ENCODE measurements at places on chromosomes 2 and 18.

DNA sequence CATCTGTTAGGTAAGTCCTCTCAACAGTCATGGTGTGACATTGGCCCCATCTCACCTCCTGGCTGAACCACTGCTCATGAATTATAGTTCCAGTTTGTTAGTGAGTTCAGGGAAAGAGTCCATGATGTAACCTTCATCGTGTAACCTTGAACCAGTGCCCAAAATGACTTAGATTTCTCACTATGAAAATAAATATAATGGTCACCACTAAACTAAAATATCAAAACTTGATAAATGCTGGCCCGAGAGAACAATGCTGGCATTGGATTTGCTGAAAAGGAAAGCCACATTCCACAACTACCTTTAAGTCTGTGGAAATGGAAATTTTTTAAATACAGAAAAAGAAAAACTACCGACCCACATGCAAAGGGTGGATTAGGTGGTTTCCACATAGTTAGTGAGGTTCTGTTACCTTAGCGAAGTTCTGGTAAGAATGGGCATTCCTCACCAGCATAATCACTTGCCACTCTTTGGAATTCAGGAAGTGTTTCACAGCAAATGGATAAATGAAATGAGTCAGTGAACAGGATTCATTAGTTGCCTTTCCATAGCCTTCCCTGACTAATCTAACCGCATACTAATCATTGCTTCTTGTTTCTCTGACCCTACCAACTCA is 133.9 kb upstream of the CTAGE1 start:
- DNase-seq = no peak

GRCh38 chr2:45786836-45787357 is 135.4 kb downstream of the PRKCE start:
- DNase-seq = peak; percentile 72

- DNase-seq = no peak
These were observed 1040.3 kb downstream of the TSN start for GRCh38 chr2:122795763-122796162.

DNA sequence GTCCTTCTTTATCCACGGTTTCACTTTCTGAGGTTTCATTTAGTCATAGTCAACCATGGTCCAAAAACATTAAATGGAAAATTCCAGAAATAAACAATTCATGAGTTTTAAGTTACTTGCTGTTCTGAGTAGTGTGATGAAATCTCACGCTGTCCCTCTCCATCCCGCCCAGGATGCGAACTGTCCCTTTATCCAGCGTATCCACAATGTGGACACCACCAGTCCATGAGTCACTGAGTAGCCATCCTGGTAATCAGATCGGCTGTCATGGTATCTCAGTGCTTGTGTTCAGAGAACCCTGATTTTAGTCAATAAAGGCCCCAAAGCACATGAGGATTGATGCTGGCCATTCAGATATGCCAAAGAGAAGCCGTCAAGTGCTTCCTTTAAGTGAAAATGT is 3.7 kb downstream of the SP140L start:
- DNase-seq = peak; percentile 30

- no peak for DNase-seq
These were observed 366.0 kb upstream of the SLC14A2 start for GRCh38 chr18:45249246-45249661.

DNA sequence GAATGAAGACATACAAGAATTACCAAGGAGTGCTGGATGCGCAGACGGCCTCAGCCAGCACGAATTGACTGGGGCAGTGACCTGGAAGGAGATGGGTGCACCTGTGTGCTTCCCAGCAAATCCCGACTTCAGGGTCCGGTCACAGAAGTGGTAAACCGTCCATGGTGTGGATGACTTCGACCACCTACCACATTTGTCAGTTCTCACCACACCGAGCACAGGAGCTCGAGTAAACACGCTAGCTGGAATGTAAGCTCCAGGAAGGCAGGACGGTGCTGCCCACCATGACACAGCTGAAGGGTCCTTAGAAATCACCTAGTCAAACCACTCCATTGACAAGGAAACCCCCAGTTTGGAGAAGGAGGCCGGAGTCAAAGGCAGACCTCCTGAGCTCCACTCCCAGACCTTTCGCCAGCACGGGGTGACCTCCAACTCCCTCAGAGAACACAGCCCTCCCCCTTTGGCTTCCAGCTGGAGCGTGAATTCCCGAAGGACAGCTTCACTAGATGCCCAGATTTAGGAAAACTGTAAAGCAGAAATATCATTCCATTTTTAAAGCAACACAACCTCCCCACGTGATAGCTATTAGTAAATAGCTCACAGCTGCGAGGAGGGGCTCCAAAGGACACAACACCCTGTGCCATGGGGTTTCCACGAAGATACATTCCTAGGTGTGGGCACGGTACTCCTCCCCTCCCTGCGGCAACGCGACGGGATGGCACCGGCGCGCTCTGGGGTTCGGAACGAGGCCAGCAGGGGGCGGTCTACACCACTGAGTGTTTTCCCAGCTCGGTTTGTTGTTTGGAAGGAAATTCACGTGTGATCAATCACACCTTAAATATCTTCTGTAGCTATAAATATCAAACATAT is 34.1 kb upstream of the GNAL start:
- peak; percentile 53 for DNase-seq

- DNase-seq = peak; percentile 53
These were observed 62.3 kb upstream of the TMEM178A start for GRCh38 chr2:39603436-39603835.
